ENCODE measurements at places on chromosomes 1 and 21.

GRCh38 chr21:29248124-29248523 lies 50.6 kb upstream of the BACH1 start:
- DNase-seq, result no peak

DNA sequence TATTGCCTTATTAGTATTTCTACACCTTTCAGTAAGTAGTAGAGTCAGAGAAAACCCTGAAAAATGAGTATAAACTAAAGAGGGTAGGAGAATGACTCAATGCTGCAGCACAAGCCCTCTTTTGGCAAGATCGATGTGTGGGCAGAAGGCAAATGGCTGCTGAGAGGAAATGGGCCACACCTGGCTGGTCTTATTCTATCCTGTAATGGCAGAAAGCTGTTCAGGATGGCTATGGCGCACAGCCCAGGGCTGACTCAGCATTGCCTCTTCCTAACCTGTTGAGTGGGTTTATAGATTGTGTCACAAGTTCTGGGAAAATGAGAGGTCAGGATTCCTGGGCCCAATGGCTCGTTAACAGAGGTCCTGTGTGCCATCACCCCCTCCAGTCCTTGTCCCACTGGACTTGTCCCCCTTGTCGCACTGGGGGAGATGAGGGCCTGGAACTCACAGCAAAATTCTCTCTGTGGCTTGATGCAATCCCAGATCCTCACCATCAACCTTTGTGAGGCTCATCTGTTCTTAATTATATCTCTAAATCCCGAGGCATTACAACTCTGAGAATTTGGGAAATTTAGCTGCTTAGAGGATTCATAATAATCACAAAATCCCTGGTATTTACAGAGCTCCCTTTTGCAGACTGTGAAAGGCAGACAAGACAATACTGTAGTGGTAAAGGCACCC lies 13.2 kb downstream of the HMGB4 start:
- no peak for DNase-seq

DNA sequence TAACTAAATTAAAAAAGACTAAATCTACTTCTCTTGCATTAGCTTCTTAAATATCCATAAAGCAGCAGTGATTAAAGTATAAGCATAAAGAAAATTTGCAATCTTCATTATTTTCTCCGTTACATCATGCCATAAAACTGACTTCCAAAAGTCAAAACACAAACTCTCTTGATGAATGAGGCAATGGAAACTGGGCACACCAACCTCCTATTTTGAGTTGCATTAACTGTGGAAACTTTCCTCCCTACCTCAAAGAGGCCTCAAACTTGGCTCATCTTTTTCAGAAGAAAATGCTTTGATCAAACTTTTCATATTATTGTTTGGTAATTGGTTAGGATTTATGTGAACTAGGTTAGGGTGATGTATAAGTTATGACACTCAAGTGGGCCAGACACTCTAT lies 4.1 kb upstream of the BTG3 start:
- no peak for DNase-seq

DNA sequence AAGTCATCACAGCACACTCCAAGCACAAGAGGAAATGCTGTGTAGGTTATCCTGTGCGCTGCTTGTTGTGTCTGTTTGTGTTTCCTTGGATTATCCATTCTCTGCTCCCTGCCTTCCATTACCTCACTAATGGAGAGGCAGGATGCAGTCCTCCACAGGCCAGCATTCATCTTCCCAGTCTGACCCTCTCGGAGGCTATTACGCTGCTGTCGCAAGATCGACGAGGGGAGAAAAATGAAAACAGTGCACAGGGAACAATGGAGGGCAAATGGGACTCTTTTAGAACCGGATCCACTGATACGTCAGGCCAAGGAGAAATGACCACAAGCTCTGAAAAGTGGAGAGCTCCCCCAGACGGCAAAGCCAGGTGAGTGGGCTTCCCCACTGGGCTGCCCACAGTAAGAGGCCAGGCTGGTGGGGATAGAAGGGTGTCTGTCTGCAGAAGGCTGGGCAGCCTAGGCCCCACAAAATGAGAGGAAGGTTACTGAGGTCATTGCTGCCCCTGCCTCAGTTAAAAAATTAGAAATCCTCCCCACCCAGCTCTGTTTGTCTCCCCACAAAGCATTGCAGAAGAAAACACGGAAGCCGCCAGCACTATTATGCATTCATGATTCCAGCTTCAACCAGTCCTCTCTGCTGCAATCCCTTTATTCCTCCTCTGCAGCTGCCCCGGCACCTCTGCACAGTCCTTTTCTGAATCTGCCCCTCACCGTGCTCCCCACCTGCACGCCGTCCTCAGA lies 21.7 kb downstream of the LRRN2 start:
- DNase-seq, result no peak

DNA sequence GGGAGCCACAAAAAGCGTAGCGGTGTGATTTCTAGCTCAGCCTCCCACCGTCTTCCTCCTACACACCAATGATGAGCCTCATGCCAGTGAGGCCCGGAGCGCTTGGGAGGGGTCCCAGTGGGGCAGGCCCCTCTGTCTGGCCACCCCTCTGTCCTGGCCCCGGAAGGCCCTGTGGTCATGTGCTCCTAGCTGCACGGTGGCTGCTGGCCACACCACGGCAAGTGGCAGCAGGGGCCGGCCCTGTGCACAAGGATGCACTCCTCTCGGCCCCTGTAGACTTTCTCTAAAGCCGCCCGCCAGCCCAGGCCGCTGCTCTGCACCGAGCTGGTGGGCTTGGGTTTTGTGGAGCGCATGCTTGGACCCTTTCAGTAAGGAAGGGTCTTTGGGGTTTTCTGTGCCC lies 53.6 kb downstream of the KCNAB2 start:
- no peak for DNase-seq

DNA sequence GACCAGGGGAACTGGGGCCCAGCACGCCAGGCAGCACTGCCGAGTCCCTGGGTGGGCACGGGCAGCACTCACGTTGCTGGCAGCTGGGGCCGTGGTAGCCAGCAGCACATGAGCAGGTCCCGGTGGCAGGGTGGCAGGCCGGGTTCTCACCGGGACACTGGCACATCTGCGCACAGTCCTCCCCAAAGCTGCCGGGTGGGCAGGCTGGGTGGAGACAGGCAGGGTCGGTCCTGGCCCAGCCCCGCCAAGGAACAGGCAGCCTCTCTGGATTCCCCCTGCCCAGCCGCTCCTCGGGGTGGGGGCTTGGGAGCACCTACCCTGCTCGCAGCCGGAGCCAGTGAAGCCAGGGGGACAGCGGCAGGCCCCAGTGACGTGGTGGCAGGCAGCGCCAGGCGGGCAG lies 42.5 kb downstream of the ARHGEF16 start:
- no peak for DNase-seq

- DNase-seq, result no peak
Measured at GRCh38 chr1:3759796-3760195, 7.5 kb downstream of the CCDC27 start.

- DNase-seq, result no peak
Measured at GRCh38 chr1:53207726-53208125, 11.1 kb downstream of the CPT2 start.

DNA sequence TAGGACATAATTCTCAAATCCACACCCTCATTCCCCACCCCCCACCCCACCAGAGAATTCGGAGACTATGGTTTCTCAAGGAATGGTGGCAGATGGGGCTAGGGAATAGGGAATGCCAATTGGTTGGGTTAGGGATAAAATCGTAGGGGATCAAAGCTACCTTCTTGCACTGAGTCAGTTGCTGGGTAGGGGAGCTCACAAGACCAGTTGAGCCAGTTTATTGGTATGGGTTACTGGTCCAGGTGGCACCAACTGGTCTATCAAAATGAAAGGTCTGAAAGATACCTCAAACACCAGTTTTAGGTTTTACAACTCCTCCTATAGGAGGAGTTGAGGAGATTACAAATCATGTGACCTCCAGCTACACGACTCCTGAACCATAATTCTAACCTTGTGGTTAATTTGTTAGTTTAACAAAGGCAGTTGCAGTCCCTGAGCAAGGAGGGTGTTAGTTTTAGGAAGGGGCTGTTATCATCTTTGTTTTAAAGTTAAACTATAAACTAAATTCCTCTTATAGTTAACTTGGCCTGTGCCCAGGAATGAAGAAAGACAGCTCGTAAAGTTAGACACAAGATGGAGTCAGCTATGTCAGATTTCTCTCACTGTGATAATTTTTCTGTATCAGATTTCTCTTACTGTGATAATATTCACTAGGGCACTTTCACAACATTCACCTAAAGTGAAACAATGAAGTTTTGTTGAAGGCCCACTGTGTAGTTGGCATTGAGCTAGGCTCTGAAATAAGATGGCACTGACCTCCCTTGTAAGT lies 2.5 kb downstream of the SHISAL2A start:
- no peak for DNase-seq

DNA sequence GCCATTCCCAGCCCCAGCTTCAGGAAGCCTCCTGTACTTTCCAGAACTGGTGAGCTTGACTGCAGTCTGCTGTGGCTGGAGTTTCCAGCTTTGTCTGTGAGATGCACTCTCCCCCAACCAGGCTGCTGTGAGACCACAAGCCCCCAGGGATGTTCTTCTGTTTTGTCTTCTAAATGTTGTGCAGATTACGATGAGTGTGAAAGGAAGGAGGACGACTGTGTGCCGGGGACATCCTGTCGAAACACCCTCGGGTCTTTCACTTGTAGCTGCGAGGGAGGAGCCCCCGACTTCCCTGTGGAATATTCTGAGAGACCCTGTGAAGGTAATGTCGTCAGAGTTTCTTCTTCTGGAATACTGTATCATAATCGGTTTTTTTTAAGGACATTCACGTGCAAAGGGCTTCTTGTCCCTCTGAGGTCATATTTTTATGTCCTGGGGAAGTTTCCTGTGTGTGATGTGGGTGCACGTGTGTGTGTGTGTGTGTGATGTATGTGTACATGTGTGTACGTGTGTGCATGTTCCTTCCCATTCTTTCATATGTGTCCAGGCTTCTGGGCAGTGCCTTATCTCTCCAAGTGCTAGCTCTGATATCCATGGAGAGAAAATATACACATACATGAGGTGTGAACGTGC lies 49.9 kb downstream of the UMODL1 start:
- no peak for DNase-seq

DNA sequence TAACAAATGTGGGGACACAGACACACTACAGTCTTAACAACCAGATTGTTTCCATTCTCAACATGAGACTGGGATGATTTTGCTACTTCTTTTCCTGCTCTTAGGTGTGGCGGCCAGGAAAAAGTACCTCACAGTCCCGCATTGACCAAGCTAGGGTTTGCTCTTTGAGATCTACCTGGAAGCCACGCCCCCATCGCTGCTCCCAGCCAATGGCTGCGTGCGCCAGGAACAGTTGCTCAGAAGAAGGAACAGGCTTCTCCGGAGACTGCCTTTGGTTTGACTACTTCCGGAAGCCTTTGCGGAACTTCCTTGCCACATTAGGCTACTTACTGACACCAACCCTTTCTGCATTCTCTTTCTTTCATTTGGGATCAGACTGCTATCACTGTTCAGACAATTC lies 44.2 kb upstream of the PLD5 start:
- no peak for DNase-seq

- DNase-seq, result no peak
Measured at GRCh38 chr1:40788561-40789341, 5.2 kb downstream of the KCNQ4 start.

- DNase-seq, result no peak
Measured at GRCh38 chr1:77557053-77557452, 125.4 kb downstream of the ZZZ3 start.

- DNase-seq, result no peak
Measured at GRCh38 chr1:101178341-101178687, 58.5 kb upstream of the S1PR1 start.

DNA sequence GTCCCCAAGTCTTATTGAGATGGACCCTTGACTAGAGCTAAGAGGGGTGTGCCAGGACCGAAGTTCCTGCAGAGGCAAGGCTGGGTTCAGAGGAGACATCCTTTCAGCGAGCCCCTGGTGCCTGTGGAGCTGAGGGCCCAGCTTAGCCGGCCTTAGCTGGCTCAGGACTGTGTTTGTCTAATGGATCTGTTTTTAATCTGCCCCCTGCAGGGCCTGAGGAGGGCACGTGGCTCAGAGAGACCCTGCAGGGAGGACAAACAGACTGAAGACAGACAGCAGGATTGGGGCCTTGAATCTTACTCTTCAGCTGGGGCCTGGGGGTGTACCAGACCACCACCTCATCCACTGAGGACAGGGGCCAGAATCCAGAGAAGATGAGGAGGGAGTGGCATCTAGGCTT lies 1.6 kb downstream of the CRABP2 start:
- DNase-seq, result no peak

DNA sequence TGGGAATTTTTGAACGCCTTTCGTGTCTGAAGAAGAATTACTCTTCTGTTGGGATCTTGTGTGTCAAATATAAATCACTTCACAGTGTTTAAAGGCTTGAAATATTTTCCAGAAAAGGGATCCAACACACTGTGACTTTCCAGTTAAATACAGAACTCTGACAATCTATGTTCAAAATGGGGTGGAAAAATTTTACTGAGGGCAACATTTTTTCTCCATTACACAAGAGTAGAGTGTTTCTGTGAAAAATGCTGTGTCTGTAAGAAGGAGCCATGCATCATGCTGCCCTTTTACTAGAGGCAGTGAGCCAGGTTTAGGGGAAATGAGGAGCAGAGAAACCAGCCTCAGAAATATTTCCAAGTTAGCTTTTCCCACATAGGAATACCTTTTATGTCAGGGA lies 86.5 kb downstream of the VPS13D start:
- no peak for DNase-seq

- no peak for DNase-seq
Measured at GRCh38 chr1:25773441-25774125, 26.4 kb upstream of the SELENON start.

DNA sequence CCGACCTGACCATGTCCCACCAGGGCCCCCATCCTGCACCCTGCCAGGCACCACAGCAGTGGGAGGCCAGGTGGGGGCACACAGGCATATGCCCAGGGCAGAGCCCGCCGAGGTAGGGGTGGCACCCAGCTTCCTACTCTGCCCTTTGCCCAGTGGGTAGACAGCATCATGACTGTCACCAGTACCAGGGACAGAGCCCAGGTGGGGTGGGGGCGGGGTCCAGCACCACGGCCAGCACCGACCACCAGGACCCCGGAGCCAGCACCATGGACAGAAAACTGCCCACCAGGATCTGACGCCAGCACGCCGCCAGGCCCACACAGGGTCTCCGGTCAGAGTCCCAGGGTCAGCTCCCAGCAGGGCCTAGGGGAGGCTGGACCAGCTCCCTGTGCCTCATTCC lies 3.8 kb downstream of the TAS1R3 start:
- no peak for DNase-seq

GRCh38 chr21:38326429-38326828 lies 69.6 kb downstream of the KCNJ15 start:
- no peak for DNase-seq

- no peak for DNase-seq
Measured at GRCh38 chr1:51120629-51121028, 18.6 kb downstream of the C1orf185 start.

DNA sequence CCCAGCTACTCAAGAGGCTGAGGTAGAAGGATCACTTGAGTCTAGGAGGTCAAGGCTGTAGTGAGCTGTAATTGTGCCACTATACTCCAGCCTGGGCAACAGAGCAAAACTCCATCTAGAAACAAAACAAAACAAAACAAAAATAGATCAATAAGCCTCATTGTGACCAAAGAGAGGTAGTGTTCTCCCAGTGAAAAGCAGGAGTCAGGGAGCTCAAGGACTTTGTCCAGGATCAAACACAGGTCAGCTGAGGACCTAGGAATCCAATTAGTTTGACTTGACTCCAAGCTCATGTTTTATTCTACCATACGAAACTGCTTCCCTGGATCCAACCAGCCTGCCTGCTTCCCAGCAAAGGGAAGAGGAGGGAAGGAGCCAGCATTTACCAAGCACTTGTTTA lies 21.5 kb upstream of the QSOX1 start:
- no peak for DNase-seq

Data from activated T-cell treated with anti-CD3 and anti-CD28 coated beads for 4 hours (primary cell).